ENCODE measurements at places on chromosomes 3 and 15. TPM values are rescaled to one million over a fixed set of nuclear protein-coding genes. Genes with fewer than 3 reads are reported as not detected.

PLSCR4 gene
- 30.7 TPM for total RNA-seq

GNAT1 gene
- total RNA-seq: not detected

SACM1L gene
- total RNA-seq: 30.2 TPM

REC114 gene
- not detected for total RNA-seq

DAZL gene
- not detected for total RNA-seq

DHX36 gene
- total RNA-seq: 61.9 TPM

- no peaks in the 10 kb centered on the region for H3K36me3 ChIP-seq
- no peak for DNase-seq
- no peaks in the 10 kb centered on the region for H3K4me1 ChIP-seq
Observed at GRCh38 chr3:16810593-16811367, 74.0 kb upstream of the PLCL2 start.

DNA sequence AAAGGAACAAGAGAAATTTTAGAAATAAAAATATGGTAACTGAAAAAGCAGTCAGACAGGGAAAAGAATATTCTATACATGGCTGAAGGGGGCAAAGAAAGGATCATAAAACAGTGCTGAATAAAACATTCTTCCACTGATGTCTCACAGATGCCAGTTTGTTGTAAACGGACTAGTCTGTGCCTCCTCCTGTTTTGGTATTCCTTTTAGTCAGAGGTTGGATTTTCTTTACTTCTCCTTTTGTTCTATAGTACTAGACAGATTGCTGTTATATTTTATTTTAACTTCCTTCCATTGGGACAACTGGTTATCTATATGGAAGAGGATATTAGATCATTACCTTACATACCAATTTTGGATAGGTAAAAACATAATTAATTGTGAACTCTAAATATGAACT is 16.0 kb upstream of the GNB5 start:
- H3K4me1 ChIP-seq: no peaks in the 10 kb centered on the region
- no peak overlapping the region for H3K27ac ChIP-seq
- no peak for DNase-seq
- H3K36me3 ChIP-seq: no peaks in the 10 kb centered on the region
- H3K27me3 ChIP-seq: no peaks in the 10 kb centered on the region

- no peak overlapping the region for H3K4me3 ChIP-seq
- no peak overlapping the region for H3K27ac ChIP-seq
- no peaks in the 10 kb centered on the region for H3K36me3 ChIP-seq
- no peaks in the 10 kb centered on the region for H3K27me3 ChIP-seq
Observed at GRCh38 chr3:31615071-31615875, 82.5 kb downstream of the STT3B start.

DNA sequence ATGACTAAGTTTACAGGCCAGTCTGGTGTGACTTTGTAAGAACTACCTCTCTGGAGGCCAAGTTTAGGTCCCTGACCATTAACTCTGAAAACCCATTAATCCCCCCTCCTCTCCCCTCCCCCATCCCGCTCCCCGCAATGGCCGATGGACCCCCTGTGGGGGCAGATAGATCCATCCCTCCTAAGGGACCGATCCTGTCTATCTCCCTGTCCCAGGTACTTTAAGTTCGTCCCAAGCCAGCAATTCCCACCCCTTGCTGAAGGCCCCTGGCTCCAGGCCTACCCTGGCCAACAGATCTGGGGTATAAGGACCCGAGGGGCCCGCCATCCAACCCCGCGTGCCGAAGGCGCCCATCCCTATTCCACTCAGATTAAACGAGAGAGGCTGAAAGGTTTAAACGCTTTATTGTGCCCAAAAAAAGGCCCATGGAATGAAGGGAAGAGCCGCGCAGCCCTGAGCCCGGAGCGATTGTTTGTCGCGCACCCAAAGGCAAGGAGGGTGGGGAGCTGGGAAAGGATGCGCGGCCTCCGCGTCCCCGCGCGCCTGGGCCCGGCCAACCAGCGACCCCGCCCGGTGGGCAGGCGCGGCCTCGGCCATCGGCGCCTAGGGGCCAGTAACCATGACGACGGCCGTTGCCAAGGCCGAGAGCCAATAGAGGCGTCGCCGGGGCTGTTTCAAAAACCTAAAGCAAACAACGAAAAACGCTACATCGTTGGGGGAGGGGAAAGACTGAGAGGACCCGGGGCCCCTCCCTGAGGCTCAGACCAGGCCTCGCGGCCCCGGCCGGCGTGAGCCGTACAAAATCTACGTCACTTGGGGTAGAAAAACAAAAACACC is 35.9 kb downstream of the HMCES start:
- peak overlapping the region; percentile 90 for H3K27ac ChIP-seq
- H3K27me3 ChIP-seq: no peaks in the 10 kb centered on the region
- peak overlapping the region; percentile 63 for H3K4me3 ChIP-seq

- no peaks in the 10 kb centered on the region for H3K27me3 ChIP-seq
- H3K36me3 ChIP-seq: no peaks in the 10 kb centered on the region
- no peak for DNase-seq
- peaks cover 12% of the 10 kb centered on the region for H3K4me1 ChIP-seq
- H3K27ac ChIP-seq: peak overlapping the region; percentile 63
Observed at GRCh38 chr15:75368689-75369239, 357 bp upstream of the MAN2C1 start.

GRCh38 chr3:10341901-10342398 is 21.0 kb upstream of the SEC13 start:
- H3K36me3 ChIP-seq: no peaks in the 10 kb centered on the region
- no peaks in the 10 kb centered on the region for H3K27me3 ChIP-seq
- H3K4me3 ChIP-seq: no peak overlapping the region
- DNase-seq: no peak

- H3K4me3 ChIP-seq: peak overlapping the region; percentile 71
- no peaks in the 10 kb centered on the region for H3K27me3 ChIP-seq
- H3K36me3 ChIP-seq: no peaks in the 10 kb centered on the region
- H3K4me1 ChIP-seq: peaks cover 9% of the 10 kb centered on the region
- no peak for DNase-seq
- no peak overlapping the region for H3K27ac ChIP-seq
Observed at GRCh38 chr3:48299746-48300712, 33.4 kb downstream of the SPINK8 start.

GRCh38 chr15:81887912-81888311 is 157.9 kb downstream of the MEX3B start:
- no peak overlapping the region for H3K4me3 ChIP-seq
- H3K36me3 ChIP-seq: no peaks in the 10 kb centered on the region
- no peaks in the 10 kb centered on the region for H3K27me3 ChIP-seq
- H3K27ac ChIP-seq: no peak overlapping the region

DNA sequence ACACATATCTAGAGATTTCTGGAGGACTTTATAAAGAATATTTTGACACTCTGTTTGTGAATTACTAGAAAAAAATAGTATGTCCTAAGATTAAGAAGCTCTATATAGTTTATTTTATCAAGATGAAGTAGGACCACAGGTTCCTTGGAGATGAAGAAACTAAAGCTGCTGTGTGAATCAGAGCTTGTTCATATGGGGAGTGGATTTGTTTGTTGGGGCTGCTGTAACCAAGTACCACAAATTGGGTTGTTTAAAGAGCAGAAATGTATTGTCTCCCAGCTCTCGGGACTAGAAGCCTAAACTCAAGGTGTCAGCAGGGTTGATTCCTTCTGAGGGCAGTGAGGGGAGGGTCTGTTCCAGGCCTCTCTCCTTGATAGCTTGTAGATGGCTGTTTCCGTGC is 270.6 kb upstream of the UMPS start:
- no peaks in the 10 kb centered on the region for H3K27me3 ChIP-seq
- DNase-seq: no peak
- H3K4me1 ChIP-seq: no peaks in the 10 kb centered on the region
- no peak overlapping the region for H3K27ac ChIP-seq
- H3K4me3 ChIP-seq: no peak overlapping the region

- H3K27me3 ChIP-seq: no peaks in the 10 kb centered on the region
- DNase-seq: no peak
- H3K27ac ChIP-seq: no peak overlapping the region
Observed at GRCh38 chr3:71547249-71548198, 36.0 kb downstream of the FOXP1 start.

DNA sequence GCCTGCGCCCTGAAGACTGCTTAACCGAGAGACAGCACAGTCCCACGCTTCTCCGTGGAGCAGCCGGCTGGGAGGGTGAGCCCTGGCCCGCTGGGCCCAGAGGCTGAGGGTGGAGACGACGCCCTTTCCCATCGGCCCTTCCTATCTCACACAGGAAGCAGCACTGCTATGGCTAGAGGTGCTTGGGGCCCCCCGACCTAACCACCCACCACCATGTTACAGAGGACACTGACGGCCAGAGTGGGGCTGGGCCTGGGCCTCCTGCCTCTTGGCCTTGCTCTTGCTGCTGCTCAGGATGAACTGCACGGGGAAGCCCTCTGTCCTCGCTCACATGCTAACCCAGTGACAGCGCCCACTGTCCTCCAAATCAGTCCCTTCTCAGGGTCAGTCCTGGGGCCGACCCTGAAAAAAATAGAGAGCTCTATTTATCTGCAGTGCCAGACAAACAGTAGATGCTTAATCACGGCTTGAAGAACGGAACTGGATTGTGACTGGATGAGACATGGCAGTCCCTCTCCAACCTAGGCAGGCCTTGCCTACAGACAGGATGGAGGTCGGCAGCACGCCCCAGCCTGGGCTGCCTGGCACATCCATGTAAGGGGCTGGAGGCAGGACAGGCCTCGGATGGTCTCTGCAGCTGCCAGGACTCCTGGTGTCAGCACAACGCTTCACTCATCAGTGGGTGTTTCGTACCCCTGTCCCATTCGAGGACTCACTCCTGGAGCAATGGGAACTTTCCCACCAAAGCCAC is 14.2 kb downstream of the TMEM44 start:
- no peak overlapping the region for H3K27ac ChIP-seq
- no peak overlapping the region for H3K4me3 ChIP-seq
- H3K4me1 ChIP-seq: no peaks in the 10 kb centered on the region
- H3K27me3 ChIP-seq: no peaks in the 10 kb centered on the region

DNA sequence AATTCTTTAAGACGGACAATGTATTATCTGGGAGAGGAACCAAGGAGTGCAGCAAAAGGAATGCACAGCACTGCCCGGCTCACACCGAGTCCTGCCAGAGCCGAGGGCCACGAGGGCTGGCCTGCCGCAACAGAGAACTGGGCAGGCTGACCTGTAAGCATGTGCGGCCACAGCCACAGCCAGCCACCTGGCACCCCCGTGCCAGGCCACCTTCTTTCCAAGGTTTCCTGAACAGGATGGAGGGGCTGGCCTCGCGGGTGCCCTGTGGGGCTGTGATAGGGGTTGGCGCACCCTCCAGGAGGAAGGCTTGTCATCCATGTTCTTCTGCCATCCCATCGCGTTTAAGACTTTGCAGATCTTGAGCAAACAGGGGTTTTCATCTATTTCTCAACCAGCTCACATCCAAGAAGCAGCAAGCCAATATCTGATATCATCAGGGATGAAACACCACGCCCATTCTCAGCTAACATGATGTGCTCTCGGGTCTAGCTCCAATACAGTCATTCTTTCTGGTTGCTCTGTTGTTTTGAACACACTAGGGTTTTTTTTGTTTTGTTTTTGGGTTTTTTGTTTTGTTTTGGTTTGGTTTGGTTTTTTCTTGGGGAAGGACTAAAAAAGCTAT is 10.2 kb downstream of the CA12 start:
- no peaks in the 10 kb centered on the region for H3K27me3 ChIP-seq
- H3K27ac ChIP-seq: no peak overlapping the region
- DNase-seq: no peak
- no peaks in the 10 kb centered on the region for H3K36me3 ChIP-seq
- no peaks in the 10 kb centered on the region for H3K4me1 ChIP-seq
